Fibroblast of lung (primary cell): ENCODE measurements at places on chromosomes 1 and 21. TPM values are rescaled to one million over a fixed set of nuclear protein-coding genes. Genes with fewer than 3 reads are reported as not detected.

DNA sequence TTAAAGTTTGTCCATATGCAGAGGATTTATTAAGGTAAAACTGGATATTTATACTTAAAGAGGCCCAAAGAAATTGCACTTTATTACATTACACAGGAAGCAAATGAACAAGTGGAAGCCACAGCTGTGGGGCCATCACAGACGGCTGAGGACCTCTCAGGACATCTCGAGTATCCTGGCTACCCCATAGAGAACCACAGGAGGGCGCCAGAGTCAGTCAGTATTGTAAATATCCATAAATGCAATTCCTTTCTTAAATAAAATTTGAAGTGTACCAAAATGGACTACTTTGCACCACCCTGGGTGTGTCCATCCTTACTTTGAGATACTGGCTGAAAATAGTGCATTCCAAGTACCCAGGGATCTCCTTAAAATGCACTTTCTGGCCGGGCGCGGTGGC is 257.2 kb downstream of the MRPL39 start:
- H3K27ac ChIP-seq = no peak overlapping the region
- H3K4me1 ChIP-seq = peaks cover 2% of the 10 kb centered on the region
- H3K27me3 ChIP-seq = no peaks in the 10 kb centered on the region
- H3K36me3 ChIP-seq = no peaks in the 10 kb centered on the region
- H3K4me3 ChIP-seq = no peak overlapping the region

IFFO2 gene
- total RNA-seq = 5.6 and 5.8 TPM in 2 replicates

GRCh38 chr21:46320331-46320801 is 3.3 kb downstream of the C21orf58 start:
- H3K36me3 ChIP-seq = peaks cover 4% of the 10 kb centered on the region
- H3K4me3 ChIP-seq = no peak overlapping the region
- H3K27me3 ChIP-seq = no peaks in the 10 kb centered on the region
- H3K4me1 ChIP-seq = peaks cover 15% of the 10 kb centered on the region

GRCh38 chr1:156124557-156125483 is 10.3 kb downstream of the LMNA start:
- peak overlapping the region; percentile 38 for H3K4me3 ChIP-seq
- DNase-seq = peak; percentile 29
- peak overlapping the region; percentile 99 for H3K27ac ChIP-seq
- H3K27me3 ChIP-seq = no peaks in the 10 kb centered on the region
- peaks cover 57% of the 10 kb centered on the region for H3K4me1 ChIP-seq

DNA sequence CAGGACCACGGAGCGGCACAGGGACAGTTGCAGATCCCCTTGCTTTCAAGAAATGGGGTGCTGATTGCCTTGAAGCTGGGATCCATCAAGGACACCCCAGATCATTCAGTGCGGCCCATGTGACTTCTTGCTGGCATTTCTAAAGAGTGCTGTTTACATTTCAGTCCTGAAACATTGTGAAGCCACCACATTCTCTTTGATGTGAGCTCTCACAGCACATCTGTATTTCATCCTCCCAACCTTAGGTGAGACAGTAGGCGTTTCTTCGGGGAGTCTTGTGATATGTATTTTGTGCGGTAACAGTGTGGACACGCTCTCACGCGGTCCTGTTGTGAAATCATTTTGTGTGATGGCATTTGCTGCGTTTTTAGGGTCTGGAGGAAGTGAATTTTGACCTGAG is 57.2 kb downstream of the CACHD1 start:
- no peaks in the 10 kb centered on the region for H3K36me3 ChIP-seq
- H3K4me1 ChIP-seq = peaks cover 10% of the 10 kb centered on the region
- H3K27me3 ChIP-seq = no peaks in the 10 kb centered on the region
- no peak overlapping the region for H3K4me3 ChIP-seq

CCDC27 gene
- total RNA-seq = not detected in 2 replicates

DNA sequence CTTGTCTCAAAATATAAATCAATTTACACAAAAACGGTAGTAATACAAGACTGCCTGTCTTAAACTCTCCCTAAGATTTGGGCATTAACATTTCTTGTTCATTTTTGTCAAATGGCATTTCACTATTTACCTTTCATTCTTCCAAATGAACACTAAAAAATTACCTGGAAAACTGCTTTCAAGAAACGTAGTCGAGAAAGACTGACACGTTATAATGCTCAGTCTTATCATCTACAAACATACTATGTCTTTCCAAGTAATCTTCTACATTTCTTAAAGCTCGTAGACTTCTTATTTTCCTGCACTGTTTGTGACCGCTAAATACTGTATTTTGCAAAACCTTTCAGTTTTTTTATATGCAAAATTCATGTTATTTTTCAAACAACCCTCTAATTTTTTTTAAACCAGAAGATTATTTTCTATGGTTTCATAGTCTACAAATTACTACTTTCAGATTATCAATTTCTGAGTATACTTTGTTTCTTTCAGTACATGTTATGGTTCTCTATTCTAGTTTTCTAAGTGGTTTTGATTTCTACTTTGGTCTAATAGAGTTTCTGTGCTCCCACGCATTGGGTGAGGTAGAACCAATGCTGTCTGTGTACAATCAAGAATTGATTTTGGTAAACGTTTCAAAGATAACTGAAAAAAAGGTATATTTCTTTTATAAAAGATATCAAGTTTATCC is 336.4 kb downstream of the SMYD3 start:
- DNase-seq = no peak
- H3K4me1 ChIP-seq = no peaks in the 10 kb centered on the region

LEMD1 gene
- not detected in 2 replicates for total RNA-seq

GRCh38 chr1:186793582-186793927 is 35.2 kb upstream of the PLA2G4A start:
- H3K27me3 ChIP-seq = no peaks in the 10 kb centered on the region
- no peaks in the 10 kb centered on the region for H3K36me3 ChIP-seq
- no peak overlapping the region for H3K27ac ChIP-seq
- H3K4me3 ChIP-seq = no peak overlapping the region

OPTC gene
- total RNA-seq = not detected in 2 replicates

SPRR1B gene
- total RNA-seq = not detected in 2 replicates

DNA sequence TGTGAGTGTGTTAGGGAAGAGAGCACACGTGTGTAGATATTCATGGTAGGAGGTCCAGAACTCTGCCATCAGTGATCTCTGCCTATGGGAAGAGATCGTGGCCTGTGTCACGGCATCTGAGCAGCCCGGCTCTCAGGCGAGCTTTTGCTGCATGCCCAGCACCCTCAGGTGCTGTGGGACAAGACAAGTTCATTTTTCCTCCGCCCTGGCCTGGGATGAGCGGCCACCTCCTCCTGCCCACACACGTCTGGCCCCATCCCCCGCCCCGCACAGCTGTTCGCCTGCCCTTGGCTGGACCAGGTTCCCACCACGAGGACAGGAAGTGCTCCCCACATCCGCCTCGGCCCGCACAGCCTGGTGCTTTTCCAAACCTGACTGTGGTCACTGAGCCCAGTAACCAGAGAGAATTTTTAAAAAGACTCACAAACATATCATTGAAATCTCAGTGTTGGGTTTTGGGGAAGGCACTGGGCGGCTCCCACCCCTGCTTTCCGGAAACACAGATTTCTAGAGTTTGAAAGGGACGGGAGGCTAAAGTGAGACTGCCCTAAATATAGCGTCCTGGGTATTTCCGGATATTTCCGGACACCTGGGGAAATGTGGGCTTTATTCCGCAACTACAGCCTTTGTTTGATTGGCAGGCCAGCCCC is 18.0 kb downstream of the BMP8A start:
- DNase-seq = peak; percentile 31
- H3K4me1 ChIP-seq = peaks cover 3% of the 10 kb centered on the region
- no peaks in the 10 kb centered on the region for H3K36me3 ChIP-seq
- no peak overlapping the region for H3K4me3 ChIP-seq

GRCh38 chr1:202015662-202015937 is 5.2 kb downstream of the ELF3 start:
- H3K36me3 ChIP-seq = no peaks in the 10 kb centered on the region
- H3K4me1 ChIP-seq = no peaks in the 10 kb centered on the region
- no peak overlapping the region for H3K27ac ChIP-seq

TIAM1 gene
- total RNA-seq = under 0.01 and 0.51 TPM in 2 replicates

GRCh38 chr1:232970508-232970907 is 20.1 kb downstream of the NTPCR start:
- no peak overlapping the region for H3K27ac ChIP-seq
- no peak for DNase-seq
- no peak overlapping the region for H3K4me3 ChIP-seq
- no peaks in the 10 kb centered on the region for H3K4me1 ChIP-seq
- H3K36me3 ChIP-seq = peaks cover 2% of the 10 kb centered on the region

TMEM50A gene
- 117 and 141 TPM in 2 replicates for total RNA-seq

GRCh38 chr21:32979598-32980268 is 46.0 kb upstream of the OLIG2 start:
- no peak overlapping the region for H3K27ac ChIP-seq
- no peak overlapping the region for H3K4me3 ChIP-seq
- peaks cover 3% of the 10 kb centered on the region for H3K27me3 ChIP-seq
- no peaks in the 10 kb centered on the region for H3K36me3 ChIP-seq
- no peak for DNase-seq

DNA sequence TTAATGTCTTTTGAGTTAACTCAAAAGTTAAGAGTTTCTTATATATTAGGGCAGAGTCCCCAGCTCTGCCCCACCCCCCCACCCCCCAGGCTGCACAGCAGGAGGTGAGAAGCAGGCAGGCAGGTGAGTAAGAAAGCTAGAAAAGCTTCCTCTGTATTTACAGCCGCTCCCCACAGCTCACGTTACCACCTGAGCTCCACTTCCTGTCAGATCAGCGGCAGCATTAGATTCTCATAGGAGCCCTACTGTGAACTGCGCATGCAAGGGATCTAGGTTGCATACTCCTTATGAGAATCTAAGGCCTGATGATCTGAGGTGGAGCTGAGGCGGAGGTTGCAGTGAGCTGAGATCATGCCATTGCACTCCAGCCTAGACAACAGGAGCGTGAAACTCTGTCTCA is 81.9 kb downstream of the SIM2 start:
- H3K4me3 ChIP-seq = no peak overlapping the region
- H3K27me3 ChIP-seq = no peaks in the 10 kb centered on the region
- no peaks in the 10 kb centered on the region for H3K4me1 ChIP-seq
- H3K36me3 ChIP-seq = no peaks in the 10 kb centered on the region

CAMK2N1 gene
- 44.2 and 79.9 TPM in 2 replicates for total RNA-seq

DNA sequence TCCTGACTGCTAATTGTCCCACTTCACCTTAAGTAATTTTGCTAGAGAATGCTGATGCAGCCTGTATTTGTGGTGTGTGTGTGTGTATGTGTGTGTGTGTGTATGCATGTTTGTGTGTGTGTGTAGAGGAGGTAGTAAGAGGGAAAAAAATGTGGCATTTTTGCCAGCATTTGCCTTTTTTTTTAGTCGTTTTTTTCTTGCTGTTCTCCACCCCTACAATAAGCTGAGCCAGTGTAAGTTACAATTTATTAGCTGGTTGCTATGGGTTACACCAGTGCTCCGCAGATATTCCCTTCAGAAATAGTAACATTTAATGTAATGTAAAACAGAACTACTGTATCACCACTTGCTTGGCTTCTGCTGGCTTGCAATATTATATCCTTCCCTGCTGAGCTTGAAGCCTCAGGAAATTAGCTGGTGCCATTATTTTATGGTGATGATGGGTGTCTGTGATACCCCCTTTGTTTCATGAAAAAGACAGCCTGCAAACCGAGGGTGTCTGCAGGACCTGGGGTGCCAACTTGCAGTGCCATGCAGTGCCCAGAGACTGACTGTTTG is 23.4 kb upstream of the IGSF3 start:
- no peak for DNase-seq
- no peaks in the 10 kb centered on the region for H3K4me1 ChIP-seq
- H3K27me3 ChIP-seq = no peaks in the 10 kb centered on the region
- H3K27ac ChIP-seq = no peak overlapping the region

GRCh38 chr1:39086865-39087409 is 60.8 kb downstream of the NDUFS5 start:
- H3K4me3 ChIP-seq = no peak overlapping the region
- peak; percentile 77 for DNase-seq
- peak overlapping the region; percentile 43 for H3K27ac ChIP-seq
- peaks cover 12% of the 10 kb centered on the region for H3K4me1 ChIP-seq
- H3K36me3 ChIP-seq = peaks cover 1% of the 10 kb centered on the region
- H3K27me3 ChIP-seq = no peaks in the 10 kb centered on the region

CHRNB2 gene
- total RNA-seq = under 0.01 TPM in 1 of 2 replicates, not detected in the other

LCE3E gene
- not detected in 2 replicates for total RNA-seq

DNA sequence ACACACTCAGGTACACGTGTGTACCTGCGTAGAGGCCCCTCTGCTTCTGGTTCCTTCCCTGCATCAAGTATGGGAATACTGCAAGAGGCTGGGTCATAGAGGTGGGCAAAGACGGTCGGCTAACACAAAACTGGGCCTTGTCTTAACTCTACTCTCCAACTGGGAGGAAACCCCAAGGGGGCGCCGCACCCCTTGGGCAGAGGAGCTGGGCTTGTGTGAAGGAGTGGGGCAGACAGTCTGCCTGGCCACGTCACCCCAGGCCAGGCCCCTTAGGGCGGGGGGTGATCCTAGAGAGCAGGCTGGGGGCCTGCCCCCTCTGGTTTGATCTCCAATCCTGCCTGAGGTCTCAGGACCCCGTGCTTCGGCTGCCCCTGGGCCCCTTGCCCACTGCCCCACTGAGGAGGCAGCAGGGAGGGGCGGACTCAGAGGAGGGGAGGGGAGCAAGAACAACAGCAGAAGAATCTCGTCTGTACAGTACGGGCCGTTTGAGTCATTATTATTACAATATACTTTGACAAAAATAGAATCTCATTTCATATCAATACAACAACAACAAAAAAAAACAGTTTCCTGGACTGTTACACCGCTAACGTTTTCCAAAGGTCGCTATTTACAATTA is 34.7 kb downstream of the MEF2D start:
- no peak overlapping the region for H3K27ac ChIP-seq
- no peak for DNase-seq
- H3K4me3 ChIP-seq = no peak overlapping the region

DNA sequence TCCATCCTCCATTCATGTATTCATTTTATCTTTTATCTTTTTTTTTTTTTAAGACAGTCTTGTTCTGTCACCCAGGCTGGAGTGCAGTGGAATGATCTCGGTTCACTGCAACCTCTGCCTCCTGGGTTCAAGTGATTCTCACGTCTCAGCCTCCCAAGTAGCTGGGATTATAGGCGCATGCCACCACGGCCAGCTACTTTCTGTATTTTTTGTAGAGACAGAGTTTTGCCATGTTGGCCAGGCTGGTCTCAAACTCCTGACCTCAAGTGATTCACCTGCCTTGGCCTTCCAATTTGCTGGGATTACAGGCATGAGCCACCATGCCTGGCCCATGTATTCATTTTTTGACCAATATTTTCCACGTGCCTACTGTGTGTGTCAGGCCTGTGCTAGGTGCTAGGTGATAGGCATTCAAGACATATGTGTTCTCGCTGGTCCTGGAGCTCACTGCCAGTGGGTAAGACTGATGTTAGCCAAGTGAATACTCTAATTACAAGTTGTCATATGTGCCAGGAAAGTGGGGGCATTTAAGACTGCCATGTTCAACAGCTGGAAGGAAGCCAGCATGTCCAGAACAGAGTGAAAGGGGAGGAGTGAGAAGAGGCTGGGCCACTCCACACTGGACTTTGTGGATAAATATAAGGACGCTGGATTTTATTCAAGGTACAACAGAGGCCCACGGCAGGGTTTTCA is 5.3 kb upstream of the CELSR2 start:
- peaks cover 18% of the 10 kb centered on the region for H3K4me1 ChIP-seq
- no peak overlapping the region for H3K4me3 ChIP-seq
- H3K27me3 ChIP-seq = peaks cover 2% of the 10 kb centered on the region
- no peak overlapping the region for H3K27ac ChIP-seq
